ENCODE measurements at places on chromosomes 12 and 14.

- no peak for DNase-seq
Measured at GRCh38 chr14:55807053-55807880, 227.3 kb downstream of the KTN1 start.

GRCh38 chr14:104865631-104866441, 768 bp downstream of the CEP170B start:
- no peak for DNase-seq

DNA sequence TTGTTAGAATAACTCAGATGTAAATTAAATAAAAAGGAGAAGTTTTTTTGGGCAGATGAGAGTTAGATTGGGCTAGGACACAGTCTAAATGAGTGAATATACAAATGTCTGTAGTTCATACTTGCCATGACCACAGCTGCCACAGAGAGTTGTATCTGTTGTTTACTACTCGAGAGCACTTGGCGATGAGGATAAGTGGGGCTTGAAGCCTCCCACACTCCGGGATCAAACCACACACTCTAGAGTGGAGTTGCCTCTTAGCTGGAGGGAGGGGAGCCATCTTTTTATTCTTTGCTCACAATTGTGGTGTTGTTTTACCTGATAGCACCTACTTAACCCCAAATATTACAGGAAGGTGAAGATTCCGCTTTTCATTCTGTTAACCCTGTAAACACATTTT, 27.5 kb downstream of the BEST3 start:
- DNase-seq = no peak

DNA sequence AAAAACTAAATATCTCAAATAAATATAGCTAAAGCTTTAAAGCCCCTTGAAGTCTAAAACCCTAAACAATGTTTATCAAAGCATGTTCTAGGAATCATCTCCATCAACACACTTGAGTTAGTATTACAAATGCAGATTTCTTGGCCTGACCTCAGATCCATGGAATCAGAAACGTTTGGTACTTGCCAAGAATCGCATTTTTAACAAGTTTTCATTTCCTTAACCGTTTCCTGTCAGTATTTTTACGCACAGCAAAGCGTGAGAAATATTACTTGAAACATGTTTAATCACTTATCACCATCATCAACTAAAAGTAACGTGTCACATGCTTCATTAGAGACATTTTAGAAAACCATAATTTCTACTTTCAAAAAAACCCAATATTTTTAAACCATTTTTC, 9.7 kb downstream of the SLCO1C1 start:
- no peak for DNase-seq

DNA sequence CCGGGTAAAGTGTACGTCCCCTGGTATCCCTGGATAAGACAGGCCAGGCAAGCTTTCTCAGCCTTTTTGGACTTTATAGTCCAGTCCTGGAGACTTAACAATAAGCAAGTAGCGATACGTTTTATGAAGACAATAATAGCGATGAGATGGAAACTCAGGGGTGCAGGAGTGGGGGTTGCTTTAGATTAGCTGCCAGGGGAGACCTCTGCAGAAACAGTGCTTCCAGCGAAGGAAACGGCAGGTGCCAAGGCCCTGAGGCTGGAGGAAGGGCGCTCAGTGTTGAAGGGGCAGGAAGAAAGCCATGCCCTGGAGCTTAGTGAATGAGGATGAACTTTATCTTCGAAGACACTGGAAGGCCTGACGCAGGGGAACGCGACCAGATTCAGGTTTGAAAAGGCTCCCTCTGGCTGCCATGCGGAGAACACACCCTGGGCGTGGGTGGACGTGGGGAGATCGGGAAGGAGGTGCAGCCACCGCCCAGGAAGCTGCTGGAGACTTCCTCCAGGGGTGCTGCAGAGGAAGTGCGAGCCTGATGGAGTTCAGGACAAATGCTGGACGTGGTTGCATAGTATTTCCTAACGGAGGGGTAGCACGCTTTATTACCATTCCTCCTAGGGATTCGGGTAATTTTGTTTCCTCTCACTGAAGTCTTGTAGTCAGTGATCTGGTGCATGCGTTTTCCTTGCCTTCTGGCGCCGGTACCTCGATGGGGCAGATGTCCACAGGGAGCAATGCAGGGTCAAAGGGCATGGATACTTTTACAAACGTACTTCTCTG, 26.1 kb upstream of the UBC start:
- peak; percentile 56 for DNase-seq

GRCh38 chr12:14885718-14886221, at the start of gene MGP:
MGP (minus strand) TSS chr12:14885854; CDS start chr12:14885791, 63 bp downstream.
- DNase-seq = no peak

- no peak for DNase-seq
Measured at GRCh38 chr14:64717870-64718269, 13.6 kb downstream of the PLEKHG3 start.

- DNase-seq = peak; percentile 69
Measured at GRCh38 chr12:54431911-54432814, 13.1 kb upstream of the ITGA5 start.

DNA sequence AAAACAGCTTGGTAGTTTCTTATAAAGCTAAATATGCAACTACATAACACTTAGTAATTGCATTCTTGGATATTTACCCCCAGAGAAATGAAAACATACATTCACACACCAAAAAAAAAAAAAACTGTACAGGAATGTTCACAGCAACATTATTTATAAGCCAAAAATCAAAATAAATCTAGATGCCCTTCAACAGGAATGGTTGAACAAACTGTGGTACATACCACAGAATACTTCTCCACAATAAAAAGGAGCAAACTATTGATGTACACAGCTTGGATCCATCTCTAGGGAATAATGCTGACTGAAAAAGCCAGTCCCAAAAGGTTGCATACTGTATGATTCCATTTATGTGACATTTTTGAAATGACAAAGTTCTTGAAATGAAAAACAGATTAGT, 62.1 kb upstream of the SLC38A4 start:
- peak; percentile 51 for DNase-seq

DNA sequence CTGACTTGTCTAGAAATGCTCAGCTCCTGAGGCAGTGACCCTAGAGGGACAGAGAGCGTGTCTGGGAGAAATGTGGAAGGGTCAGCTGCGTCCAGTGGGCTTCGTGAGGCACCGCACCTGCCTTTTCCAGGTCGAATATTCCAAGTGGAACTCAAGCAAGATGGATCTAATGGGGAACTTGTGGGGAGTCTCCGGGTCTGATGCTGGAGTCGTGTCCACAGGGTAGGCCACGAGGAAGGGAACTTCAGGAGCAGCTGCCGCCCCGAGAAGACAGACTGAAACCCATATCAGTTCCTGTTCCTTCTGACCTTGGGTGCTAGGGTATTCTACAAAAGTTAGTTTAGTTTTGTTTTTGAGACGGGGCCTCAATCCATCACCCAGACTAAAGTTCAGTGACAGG, 67.5 kb downstream of the TNFAIP2 start:
- no peak for DNase-seq

Data from GM04503 (cell line).